ENCODE measurements at places on chromosomes 7 and 10.

DNA sequence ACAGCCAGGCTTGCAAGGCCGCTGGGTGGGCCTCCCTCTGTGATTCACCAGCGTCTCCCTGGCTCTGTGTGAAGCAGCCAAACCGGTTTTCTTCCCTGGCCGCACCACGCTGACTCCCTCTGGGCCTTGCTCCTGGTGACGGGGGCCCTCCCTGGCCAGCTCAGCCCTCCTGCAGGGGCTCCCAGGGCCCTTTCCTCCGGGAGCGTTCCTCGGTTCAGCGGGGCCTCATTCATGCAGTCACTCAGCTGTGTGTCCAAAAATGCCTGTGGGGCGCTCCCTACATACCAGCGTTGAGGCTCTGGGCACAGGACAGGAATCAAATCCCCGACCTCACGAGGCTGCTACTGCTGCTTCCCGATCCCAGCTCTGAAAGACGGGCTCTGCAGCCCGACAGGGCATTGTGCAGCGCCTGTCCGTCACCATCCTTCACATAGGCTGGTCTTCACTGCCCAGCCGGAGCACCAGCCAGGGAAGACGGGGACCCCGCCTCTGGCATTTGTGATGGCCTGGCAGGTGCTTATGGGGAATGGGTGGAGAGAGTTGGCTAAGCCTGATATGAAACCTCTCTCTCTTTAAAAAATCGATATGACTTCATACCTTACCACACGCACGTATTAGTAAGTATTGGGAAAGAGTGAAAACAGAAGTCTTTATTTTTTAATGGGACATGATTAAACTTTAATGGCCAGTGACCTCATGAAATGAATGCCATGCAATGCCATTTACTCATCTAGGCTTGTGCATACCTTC is 110.0 kb upstream of the SHH start:
- no peak for DNase-seq
- no peak overlapping the region for H3K4me3 ChIP-seq
- no peaks in the 10 kb centered on the region for H3K4me1 ChIP-seq
- H3K36me3 ChIP-seq: no peaks in the 10 kb centered on the region
- no peak overlapping the region for H3K27ac ChIP-seq
- no peaks in the 10 kb centered on the region for H3K27me3 ChIP-seq

GRCh38 chr10:69579464-69580060 is 6.3 kb upstream of the NEUROG3 start:
- no peaks in the 10 kb centered on the region for H3K36me3 ChIP-seq
- no peak overlapping the region for H3K27ac ChIP-seq
- DNase-seq: no peak
- H3K27me3 ChIP-seq: peaks cover 12% of the 10 kb centered on the region
- no peaks in the 10 kb centered on the region for H3K4me1 ChIP-seq
- H3K4me3 ChIP-seq: no peak overlapping the region

DNA sequence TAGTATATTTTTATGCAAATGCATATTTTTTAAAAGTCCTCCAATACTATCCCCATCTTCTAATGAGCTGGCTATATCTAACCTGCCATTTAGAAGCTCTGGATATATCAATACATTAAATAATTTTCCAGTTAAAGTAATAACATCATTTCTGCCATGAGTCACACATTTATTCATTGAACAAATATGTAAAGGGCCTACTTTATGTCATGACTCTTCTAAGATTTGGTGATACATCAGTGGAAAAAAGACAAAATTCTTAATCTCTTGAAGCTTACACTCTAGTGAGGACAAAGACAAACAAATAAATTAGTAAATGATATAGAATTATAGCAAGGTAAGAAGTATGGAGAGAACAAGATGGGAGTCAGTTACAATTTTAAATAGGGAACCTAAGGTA is 716.8 kb upstream of the LRRTM3 start:
- H3K27me3 ChIP-seq: no peaks in the 10 kb centered on the region
- H3K27ac ChIP-seq: no peak overlapping the region
- H3K36me3 ChIP-seq: no peaks in the 10 kb centered on the region
- no peaks in the 10 kb centered on the region for H3K4me1 ChIP-seq

DNA sequence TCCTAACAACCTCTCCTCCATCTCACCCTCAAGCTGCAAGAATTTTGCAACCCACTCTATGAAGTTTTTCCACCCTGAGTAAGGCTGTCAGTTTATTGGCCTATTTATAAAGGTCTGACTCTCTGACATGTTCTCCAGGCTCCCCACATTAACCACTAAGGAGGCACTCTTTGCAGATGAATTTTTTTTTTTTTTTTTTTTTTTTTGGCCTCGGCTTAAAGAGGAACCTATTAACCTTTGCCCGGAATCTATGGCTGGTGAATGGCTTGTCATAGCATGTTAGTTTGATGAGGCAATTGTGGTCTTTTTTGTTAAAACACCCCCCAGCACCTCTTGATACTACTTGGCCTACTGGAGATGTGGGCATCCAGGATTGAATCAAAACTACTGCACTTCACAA is 57.1 kb downstream of the TBXAS1 start:
- DNase-seq: no peak
- H3K4me3 ChIP-seq: no peak overlapping the region
- H3K4me1 ChIP-seq: no peaks in the 10 kb centered on the region
- no peaks in the 10 kb centered on the region for H3K36me3 ChIP-seq
- no peak overlapping the region for H3K27ac ChIP-seq

GRCh38 chr7:5677538-5678294 is 103.7 kb downstream of the RNF216 start:
- H3K27me3 ChIP-seq: no peaks in the 10 kb centered on the region
- H3K27ac ChIP-seq: no peak overlapping the region
- H3K4me3 ChIP-seq: no peak overlapping the region
- H3K36me3 ChIP-seq: no peaks in the 10 kb centered on the region
- peaks cover 14% of the 10 kb centered on the region for H3K4me1 ChIP-seq

DNA sequence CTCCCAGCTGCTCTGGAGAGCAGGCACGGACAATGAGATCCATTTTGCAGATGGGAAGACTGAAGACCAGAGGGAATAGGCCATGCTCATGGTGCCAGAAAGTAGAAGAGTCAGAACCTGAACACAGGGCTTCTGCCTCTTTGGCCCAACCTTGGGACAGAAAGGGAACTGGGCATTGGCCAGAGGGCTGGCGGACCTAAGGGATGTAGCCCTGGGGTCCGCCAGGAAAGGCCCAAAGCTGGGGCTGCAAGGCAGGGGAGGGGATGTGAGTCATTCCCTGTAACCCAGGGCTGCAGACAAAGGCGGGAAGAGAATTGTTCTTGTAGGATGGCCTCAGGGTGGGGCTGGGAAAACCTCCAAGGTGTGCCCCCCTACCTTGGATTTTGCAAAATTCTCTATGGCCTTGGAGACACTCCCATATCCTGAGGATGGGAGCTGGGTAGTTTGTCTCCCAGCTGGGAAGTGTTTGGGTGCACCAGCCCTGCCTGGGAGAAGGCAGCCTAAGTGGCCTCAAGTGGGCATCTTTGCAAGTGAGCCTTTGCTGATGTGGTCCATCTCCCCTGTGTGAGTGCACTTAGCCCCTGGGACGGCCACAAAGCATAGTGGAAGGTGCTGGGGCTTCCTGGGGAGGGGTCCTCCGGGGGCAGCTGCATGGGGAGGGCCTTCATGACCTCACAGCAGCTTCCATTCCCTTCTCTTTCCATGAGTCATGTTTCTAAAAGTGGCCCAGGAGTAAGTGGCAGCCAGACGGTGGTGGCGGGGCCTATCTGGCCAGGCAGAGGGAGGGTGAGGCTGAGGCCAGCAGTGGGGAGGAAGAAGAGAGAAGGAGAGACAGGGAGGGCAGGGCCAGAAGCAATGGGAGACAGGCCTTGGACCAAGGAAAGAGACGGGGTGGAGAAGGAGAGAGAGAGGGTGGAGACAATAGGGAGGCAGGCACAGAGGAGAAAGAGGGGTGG is 9.2 kb downstream of the AQP1 start:
- no peaks in the 10 kb centered on the region for H3K27me3 ChIP-seq
- H3K36me3 ChIP-seq: no peaks in the 10 kb centered on the region
- DNase-seq: no peak
- H3K4me3 ChIP-seq: no peak overlapping the region
- H3K27ac ChIP-seq: no peak overlapping the region
- no peaks in the 10 kb centered on the region for H3K4me1 ChIP-seq

- no peak overlapping the region for H3K4me3 ChIP-seq
- no peaks in the 10 kb centered on the region for H3K36me3 ChIP-seq
- H3K27ac ChIP-seq: no peak overlapping the region
- no peak for DNase-seq
These were observed 634.2 kb downstream of the ANKRD7 start for GRCh38 chr7:118858651-118859149.

- H3K4me3 ChIP-seq: no peak overlapping the region
- H3K36me3 ChIP-seq: no peaks in the 10 kb centered on the region
- no peak for DNase-seq
- no peaks in the 10 kb centered on the region for H3K4me1 ChIP-seq
- H3K27me3 ChIP-seq: no peaks in the 10 kb centered on the region
These were observed 262.0 kb downstream of the ADRA2A start for GRCh38 chr10:111338805-111339204.

DNA sequence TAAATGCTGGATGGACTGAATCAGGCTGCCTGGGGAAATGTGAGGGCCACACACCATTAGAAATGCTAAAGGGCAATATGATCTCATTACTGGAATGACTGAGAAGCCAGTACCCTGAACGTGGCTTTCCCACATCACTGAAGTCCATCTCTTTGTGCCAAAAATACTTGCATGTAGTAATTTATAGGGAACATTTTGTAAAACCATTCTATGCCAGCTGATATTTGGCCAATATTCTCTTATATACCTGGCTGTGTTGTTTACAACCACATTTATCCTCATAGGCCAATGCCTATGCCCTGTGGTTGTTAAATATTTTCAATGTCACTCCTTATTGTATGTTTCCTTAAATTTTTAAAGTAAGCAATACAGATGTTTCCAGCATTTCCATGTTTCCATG is 111.6 kb downstream of the C10orf90 start:
- H3K27me3 ChIP-seq: no peaks in the 10 kb centered on the region
- no peak for DNase-seq
- H3K27ac ChIP-seq: no peak overlapping the region
- no peaks in the 10 kb centered on the region for H3K36me3 ChIP-seq
- no peak overlapping the region for H3K4me3 ChIP-seq

DNA sequence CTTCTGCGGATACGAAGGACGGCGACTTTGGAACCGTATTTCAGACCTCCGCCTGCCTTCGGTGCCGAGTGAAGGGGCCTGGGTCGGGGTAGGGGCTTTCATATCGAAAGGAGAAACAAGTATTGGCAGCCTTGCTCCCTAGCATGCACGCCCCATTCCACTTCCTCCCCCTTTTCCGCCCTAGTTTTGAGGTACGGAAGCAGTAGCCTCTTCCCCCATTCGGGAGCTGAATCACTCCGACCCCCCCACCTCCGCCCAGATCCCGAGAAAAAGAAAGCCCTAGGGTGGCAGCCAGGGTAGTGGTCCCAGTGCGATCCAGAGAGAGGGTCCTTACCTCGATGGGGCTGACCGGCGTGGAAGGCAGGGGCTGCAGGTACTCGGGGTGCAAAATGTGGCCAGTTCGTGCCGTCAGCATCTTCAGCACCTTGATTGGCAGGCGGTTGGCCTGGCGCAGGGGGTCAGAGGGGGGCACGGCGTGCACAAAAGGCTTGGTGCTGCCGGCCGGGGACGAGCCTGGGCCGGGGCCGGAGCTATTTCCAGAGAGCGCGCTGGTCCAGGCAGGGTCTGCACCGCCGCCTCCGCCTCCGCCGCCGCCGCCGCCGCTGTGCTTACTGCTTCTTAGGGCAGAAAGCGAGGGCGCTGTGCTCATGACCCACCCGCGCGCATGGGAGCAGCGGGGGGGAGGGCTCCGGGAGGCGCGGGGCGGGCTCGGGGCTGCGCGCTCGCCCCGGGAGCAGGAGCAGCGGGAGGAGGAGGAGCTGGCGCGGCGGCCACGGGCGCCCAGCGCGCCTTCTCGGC is 594 bp downstream of the ZNF503 start:
- H3K36me3 ChIP-seq: no peaks in the 10 kb centered on the region
- H3K27ac ChIP-seq: no peak overlapping the region
- peak overlapping the region; percentile 47 for H3K4me3 ChIP-seq
- peaks cover 6% of the 10 kb centered on the region for H3K4me1 ChIP-seq
- no peak for DNase-seq
